Activated T-helper 1 cell treated with anti-CD3 and anti-CD28 coated beads, Interleukin-12 subunit alpha, Interleukin-12 subunit beta, Interleukin-2, Interleukin-4 antibody, amounts not matched to agents 30 ng/mL and 10 ng/mL and 1 ng/mL, durations not matched to agents 14 hours and 24 hours and 36 hours (primary cell): ENCODE measurements at places on chromosomes 2 and 18. TPM values are rescaled to one million over a fixed set of nuclear protein-coding genes. Genes with fewer than 3 reads are reported as not detected.

- no peaks in the 10 kb centered on the region for H3K36me3 ChIP-seq
- no peak for DNase-seq
- no peak overlapping the region for H3K27ac ChIP-seq
Observed at GRCh38 chr2:214393796-214394195, 17.1 kb upstream of the VWC2L start.

DNA sequence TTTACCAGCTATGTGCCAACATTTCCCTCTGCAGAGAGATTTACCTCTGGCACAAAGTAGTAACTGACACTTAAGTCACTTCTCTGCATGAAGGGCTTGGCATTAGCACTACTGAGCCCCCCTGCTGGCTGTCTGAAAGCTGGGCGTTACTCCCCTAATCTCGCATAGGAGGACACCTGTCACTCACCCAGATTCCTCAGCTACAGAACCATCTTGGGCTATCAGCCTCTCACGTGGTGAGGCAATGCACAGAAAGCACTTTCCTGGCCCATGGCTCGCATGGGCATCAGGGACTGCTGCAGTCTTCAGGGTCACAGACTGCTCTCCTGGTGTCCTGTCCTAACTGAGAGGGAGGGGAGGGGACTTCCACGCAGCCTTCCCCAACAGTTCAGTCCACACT is 12.0 kb downstream of the SERPINE2 start:
- H3K27me3 ChIP-seq, result no peaks in the 10 kb centered on the region
- peak overlapping the region; percentile 87 for H3K27ac ChIP-seq
- no peak for DNase-seq
- H3K4me3 ChIP-seq, result no peak overlapping the region

DNA sequence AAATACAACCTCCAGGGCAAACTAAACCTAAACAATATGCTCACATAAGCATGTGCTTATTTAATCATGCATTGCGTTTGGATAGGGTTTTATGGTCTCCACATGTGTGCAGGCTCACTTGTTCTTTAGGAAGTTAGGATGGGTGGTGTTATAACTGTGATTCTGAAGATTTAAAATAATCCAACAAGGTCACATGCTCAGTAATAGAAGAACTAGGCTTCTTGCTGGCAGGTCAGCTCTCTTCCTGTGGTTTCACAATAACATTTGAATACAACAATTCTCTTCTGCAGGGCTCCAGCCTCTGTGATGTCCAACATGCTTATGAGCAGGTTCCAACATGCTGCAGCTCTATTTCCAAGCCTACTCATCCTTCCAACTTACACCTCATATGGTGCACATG is 84.0 kb downstream of the MYL12B start:
- no peak overlapping the region for H3K27ac ChIP-seq
- H3K36me3 ChIP-seq, result no peaks in the 10 kb centered on the region
- H3K4me3 ChIP-seq, result no peak overlapping the region
- H3K27me3 ChIP-seq, result no peaks in the 10 kb centered on the region
- no peak for DNase-seq

SERPINB12 gene
- total RNA-seq, result not detected in 2 replicates

DNA sequence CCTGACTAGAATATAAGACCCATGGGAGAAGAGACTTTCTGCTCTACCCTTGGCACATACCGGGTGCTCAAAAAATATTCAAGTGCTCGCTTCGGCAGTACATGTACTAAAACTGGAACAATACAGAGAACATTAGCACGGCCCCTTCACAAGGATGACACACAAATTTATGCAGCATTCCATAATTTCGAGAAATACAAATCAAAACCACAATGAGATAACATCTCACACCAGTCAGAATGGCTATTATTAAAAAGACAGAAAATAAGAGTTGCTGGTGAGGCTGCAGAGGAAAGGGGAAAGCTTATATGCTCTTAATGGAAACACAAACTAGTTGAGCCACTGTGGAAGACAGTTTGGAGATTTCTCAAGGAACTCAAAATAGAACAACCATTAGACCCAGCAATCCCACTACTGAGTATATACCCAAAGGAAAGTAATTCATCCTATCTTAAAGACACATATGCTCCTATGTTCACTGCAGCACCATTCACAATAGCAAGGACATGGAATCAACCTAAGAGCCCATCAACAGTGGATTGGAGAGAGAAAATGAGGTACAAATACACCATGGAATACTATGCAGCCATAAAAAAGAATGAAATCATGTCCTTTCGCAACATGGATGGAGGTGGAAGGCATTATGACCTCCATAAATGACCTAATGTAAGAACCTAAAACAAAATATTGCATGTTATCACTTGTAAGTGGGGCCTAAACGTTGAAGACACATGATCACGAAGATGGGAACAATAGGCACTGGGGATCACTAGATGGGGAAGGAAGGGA is 71.6 kb upstream of the CYP1B1 start:
- peaks cover 8% of the 10 kb centered on the region for H3K4me1 ChIP-seq
- no peaks in the 10 kb centered on the region for H3K36me3 ChIP-seq
- DNase-seq, result no peak
- H3K27me3 ChIP-seq, result peaks cover 6% of the 10 kb centered on the region
- peak overlapping the region; percentile 41 for H3K27ac ChIP-seq

DNA sequence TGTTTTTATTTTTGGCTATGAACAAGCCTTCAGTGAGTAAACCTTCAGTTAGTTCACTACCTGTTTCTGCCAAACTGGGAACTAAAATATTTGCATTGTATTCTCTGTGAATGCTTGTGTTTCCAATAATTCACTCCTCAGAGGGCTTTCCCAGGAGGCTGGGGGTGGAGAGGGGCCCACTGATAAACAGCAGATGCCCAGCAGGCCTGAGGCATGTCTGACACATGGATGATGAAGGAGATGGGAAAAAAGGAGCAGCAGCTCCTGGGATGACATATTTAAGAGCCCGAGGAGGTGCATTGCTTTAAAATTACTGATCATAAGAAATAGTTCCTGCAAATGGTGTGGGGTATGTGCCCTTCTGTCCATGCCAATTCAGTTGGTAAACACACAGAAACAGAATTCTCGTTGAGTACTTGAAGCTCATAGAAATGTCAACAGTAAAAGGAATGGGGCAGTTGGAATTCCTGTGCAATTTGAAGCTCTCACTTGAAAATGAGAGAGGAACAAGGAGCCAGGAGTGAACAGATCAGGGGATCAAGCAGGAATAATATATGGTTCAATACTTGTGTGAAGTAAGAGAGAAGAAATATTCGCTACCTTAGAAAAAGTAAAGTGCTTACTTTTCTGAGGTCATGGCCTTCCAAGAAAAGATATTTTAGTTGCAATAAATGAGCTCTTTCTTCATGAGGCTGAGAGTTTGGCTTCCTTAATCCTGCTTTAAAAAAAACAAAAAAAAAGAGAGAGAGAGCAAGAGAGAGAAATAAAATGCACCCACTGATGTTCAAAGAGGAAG is 22.0 kb upstream of the HNMT start:
- H3K27me3 ChIP-seq, result no peaks in the 10 kb centered on the region
- H3K36me3 ChIP-seq, result no peaks in the 10 kb centered on the region
- H3K27ac ChIP-seq, result no peak overlapping the region
- no peaks in the 10 kb centered on the region for H3K4me1 ChIP-seq

- H3K27ac ChIP-seq, result no peak overlapping the region
- no peaks in the 10 kb centered on the region for H3K27me3 ChIP-seq
Observed at GRCh38 chr2:129058981-129059380, 740.3 kb upstream of the HS6ST1 start.

MC4R gene
- total RNA-seq, result not detected in 2 replicates

GRCh38 chr2:223459328-223459939 is 142.7 kb downstream of the SCG2 start:
- H3K4me1 ChIP-seq, result no peaks in the 10 kb centered on the region
- H3K36me3 ChIP-seq, result no peaks in the 10 kb centered on the region
- no peak overlapping the region for H3K4me3 ChIP-seq
- no peak overlapping the region for H3K27ac ChIP-seq
- H3K27me3 ChIP-seq, result no peaks in the 10 kb centered on the region

PID1 gene
- total RNA-seq, result not detected in 2 replicates

DNA sequence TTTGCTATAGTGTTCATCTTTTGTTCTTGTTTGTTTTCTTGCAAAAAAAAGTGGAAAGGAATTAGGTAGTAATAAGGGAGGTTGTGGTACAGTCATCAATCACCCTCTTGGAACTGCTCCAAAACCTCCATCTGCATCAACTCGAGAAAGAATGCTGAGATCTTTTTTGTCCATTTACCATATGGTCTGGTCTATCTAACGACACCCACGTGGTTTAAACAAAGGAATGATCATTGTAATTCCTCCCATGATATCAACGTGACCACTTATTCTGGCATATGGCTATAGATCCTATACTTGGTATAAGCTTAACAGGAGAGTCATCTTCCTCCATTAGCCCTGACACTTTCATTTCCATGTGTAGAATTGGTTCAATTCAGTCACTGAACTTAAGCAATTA is 1025.3 kb upstream of the NXPH2 start:
- no peaks in the 10 kb centered on the region for H3K36me3 ChIP-seq
- DNase-seq, result no peak
- H3K4me1 ChIP-seq, result no peaks in the 10 kb centered on the region
- no peak overlapping the region for H3K4me3 ChIP-seq
- H3K27me3 ChIP-seq, result no peaks in the 10 kb centered on the region

GRCh38 chr2:55779459-55780421 is 86.1 kb upstream of the PNPT1 start:
- peaks cover 4% of the 10 kb centered on the region for H3K27me3 ChIP-seq
- H3K27ac ChIP-seq, result no peak overlapping the region
- no peaks in the 10 kb centered on the region for H3K4me1 ChIP-seq
- no peaks in the 10 kb centered on the region for H3K36me3 ChIP-seq
- H3K4me3 ChIP-seq, result no peak overlapping the region

- H3K4me3 ChIP-seq, result no peak overlapping the region
- no peak for DNase-seq
- H3K27me3 ChIP-seq, result no peaks in the 10 kb centered on the region
- no peaks in the 10 kb centered on the region for H3K36me3 ChIP-seq
- no peaks in the 10 kb centered on the region for H3K4me1 ChIP-seq
Observed at GRCh38 chr2:159489476-159489875, 126.9 kb downstream of the BAZ2B start.

- no peak overlapping the region for H3K4me3 ChIP-seq
- H3K27ac ChIP-seq, result no peak overlapping the region
- H3K27me3 ChIP-seq, result peaks cover 4% of the 10 kb centered on the region
- DNase-seq, result no peak
- H3K36me3 ChIP-seq, result peaks cover 22% of the 10 kb centered on the region
- H3K4me1 ChIP-seq, result peaks cover 21% of the 10 kb centered on the region
Observed at GRCh38 chr2:130338793-130339345, 3.8 kb upstream of the IMP4 start.

- peak overlapping the region; percentile 92 for H3K4me3 ChIP-seq
- peaks cover 10% of the 10 kb centered on the region for H3K27me3 ChIP-seq
- no peak for DNase-seq
- no peak overlapping the region for H3K27ac ChIP-seq
- H3K36me3 ChIP-seq, result peaks cover 14% of the 10 kb centered on the region
- peaks cover 31% of the 10 kb centered on the region for H3K4me1 ChIP-seq
Observed at GRCh38 chr2:128317181-128317898, 1.3 kb downstream of the HS6ST1 start.
